ENCODE measurements at places on chromosomes 2 and 18. TPM values are rescaled to one million over a fixed set of nuclear protein-coding genes. Genes with fewer than 3 reads are reported as not detected.

The RFTN2 gene
- 2.0 TPM for polyA plus RNA-seq

The TMEM178A gene
- 6.2 TPM for polyA plus RNA-seq

The MOGAT1 gene
- polyA plus RNA-seq = 0.51 TPM

GRCh38 chr2:195594919-195595694, 61.9 kb upstream of the SLC39A10 start:
- no peak overlapping the region for H3K4me3 ChIP-seq
- H3K4me1 ChIP-seq = peaks cover 3% of the 10 kb centered on the region
- no peak overlapping the region for H3K27ac ChIP-seq
- DNase-seq = no peak

DNA sequence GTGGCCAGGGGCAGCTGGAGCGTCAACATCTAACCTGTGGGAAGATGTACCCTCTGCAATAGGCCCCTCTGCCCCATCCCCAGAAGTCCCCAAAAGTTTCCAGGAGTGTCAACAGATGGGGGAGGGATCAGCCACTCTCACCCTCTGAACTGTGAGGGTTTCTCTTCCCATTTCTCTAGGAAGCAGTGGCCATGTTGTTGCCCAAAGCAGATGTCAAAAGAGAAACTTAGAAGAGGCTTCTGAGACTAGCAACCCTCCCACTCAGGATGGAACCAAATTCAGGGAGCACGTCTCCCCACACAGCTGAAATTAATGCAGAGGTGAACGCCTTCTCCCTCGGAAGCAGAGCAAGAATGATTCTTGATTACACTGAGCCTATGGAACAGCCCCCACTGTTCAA, 70.3 kb downstream of the ARL4C start:
- H3K36me3 ChIP-seq = no peaks in the 10 kb centered on the region
- H3K4me3 ChIP-seq = no peak overlapping the region
- no peaks in the 10 kb centered on the region for H3K4me1 ChIP-seq
- no peak overlapping the region for H3K27ac ChIP-seq

DNA sequence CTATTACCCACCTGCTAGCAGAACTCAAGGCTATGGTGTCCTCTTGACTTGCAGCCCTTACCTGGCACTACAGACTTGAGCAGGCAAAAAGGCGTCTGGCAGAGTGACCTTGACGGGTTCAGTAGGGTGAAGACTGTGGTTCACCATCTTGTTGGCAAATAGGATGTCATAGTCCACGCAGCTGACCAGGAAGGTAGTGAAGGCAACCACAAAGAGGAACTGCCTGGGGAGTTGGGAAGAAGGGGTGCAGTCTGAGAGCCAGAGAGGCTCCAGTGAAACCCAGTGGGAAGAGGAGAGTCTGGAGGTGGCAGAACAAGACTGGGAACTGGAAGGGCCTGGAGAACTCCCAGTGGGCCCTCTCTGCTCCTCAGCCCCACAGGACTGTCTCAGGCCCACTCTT, 4.1 kb downstream of the ATG9A start:
- no peak overlapping the region for H3K27ac ChIP-seq
- no peak overlapping the region for H3K4me3 ChIP-seq
- H3K36me3 ChIP-seq = peaks cover 70% of the 10 kb centered on the region
- no peaks in the 10 kb centered on the region for H3K27me3 ChIP-seq
- peaks cover 19% of the 10 kb centered on the region for H3K4me1 ChIP-seq
